ENCODE measurements at places on chromosomes 13 and 19.

DNA sequence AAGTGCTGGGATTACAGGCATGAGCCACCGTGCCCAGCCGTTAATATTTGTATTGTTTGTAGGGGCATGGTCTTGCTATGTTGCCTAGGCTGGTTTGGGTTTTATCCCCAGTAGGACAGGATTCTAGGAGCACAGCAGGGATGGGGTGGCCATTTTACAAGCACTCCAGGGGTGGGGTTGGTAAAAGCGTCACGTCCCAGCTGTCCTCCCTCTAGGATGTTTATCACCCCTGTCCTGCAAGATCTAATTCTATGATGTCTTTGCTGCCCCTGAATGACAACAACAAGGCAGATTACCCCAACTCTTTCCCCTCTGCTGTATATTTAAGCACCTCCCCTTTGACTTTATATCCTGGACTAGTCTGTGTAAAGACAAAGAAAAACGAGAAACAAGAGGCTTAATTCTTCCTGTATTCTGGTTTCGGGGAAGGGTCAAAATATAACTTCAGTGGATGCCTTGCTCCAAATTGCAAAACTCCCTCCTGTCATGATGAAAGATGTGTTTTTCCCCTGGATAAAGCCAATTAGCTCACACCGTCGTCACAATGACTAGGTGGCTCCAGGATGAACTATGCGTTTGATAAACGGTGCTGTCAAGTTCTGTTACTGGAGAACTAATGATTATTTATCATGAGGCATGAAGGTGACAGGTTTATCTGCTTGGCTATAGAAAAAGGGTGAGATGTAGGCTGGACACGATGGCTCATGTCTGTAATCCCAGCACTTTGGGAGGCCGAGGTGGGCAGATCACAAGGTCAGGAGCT is 27.8 kb upstream of the OR1M1 start:
- DNase-seq = no peak

DNA sequence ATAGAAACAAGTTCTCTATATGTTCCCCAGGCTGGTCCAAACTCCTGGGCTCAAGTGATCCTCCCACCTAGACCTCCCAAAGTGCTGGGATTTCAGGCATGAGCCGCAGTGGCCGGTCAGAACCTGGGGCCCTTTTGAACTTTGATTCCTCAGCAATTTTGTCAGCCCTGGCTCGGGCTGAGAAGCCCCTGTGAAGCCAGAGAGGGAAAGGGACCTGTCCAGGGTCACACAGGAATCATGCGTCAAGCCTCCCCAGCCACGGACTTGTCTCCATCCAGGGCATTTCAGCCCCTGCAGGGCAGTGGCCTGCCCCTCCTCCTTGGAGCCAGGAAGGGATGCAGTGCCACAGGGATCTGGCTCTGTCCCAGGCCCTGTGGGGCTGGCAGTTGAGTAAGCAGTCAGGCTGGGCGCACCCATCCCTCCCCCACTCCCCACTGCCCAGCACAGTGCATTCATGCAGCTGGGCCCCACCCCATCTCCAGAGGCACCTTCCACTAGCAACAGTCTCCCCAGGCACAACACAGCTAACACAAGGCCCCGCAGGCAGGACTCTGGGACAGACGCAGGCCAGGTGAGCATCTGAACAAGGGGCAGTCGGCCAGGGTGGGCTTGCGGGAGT is at the start of gene CAPS:
TSS of gene CAPS (plus strand) at position 516 of the 619 bp plus-strand sequence. CDS start 153 bp downstream, outside the sequence.
- DNase-seq = no peak

- no peak for DNase-seq
Observed at GRCh38 chr19:35879068-35879467, 10.7 kb downstream of the APLP1 start.

DNA sequence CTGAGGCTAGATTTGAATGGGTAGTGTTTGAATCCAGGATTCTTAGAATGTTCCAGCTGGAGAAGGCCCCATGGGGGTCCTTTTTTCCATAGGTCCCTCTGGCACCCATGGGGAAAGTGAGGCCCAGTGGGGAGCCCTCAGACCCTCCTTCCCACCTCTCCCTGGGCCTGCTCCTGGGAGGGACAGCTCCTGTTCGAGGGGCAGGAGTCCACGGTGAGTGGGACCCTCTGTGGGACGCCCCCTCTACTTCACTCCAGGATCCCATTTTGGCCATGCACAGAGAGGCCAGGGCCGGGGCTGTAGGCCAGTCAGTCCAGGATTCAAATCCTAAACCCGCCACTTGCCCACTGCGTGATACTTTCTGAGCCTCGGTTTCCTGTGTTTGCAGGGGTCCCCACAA is 7.6 kb downstream of the MEF2B start:
- DNase-seq = no peak

- no peak for DNase-seq
Observed at GRCh38 chr19:51012661-51013190, 6.8 kb downstream of the KLK10 start.

DNA sequence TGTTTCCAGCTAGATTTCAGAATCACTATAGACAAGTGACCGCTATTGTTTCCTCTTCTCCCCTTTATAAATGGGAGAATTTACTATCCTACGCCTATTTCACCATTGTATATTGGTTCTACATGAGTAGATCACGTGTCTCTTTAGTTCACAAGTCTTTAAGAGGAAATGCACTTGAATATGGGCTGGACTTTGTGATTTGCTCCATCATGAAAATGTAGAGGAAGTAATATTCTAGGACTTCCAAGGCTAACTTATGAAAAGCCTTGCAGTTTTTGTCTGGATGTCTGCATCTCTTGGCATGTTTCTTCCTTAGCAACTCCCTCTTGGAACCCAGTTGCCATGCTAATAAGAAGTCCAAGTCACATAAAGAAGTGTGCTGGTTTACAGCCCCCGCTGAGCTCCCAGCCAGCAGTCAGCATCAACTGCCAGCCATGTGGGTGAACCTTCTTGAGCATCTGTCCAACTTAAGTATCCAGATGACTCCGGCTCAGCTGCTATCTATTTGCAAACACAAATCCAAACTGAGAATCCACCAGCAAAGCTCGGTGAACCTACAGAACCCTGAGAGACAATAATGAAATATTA is 4.8 kb upstream of the FBXL3 start:
- DNase-seq = no peak

- no peak for DNase-seq
Observed at GRCh38 chr13:97114651-97115050, 107.5 kb upstream of the MBNL2 start.

DNA sequence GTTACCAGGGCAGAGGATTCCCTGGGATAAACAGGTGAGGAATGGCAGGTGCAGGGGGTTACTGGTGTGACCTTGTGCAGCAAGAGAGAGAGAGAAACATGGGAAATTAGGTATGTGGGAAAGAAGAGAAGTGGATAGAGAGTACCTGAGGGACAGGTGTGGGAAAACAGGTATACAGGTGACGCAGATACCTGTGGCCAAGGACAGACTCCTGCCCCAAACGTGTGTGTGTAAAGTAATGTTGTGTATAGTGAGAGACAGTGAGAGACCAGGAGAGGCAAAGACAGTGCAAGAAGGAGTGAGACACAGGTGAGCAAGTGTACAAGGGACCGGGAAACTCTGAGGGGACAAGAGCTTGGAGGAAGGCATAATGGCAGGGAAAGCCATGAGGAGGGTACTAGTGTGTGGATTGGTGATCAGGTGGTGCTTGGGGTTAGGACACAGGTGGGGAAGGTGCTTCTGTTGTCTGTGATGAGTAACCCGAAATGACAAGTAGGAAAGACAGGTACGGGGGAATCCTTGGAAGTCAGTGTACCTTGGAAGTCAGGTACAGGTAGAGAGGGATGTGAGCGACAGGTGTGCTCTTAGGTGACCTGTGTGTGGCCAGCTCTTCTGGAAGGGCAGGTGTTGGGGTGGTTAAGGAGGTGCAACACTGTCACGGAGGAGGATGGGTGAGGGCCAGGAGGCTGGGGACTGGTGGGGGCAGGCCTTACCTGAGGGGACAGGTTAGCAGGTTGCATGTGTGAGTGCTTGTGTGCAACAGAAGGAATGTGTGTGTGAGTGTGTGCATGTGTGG is 2.8 kb downstream of the ERFL start:
- no peak for DNase-seq

DNA sequence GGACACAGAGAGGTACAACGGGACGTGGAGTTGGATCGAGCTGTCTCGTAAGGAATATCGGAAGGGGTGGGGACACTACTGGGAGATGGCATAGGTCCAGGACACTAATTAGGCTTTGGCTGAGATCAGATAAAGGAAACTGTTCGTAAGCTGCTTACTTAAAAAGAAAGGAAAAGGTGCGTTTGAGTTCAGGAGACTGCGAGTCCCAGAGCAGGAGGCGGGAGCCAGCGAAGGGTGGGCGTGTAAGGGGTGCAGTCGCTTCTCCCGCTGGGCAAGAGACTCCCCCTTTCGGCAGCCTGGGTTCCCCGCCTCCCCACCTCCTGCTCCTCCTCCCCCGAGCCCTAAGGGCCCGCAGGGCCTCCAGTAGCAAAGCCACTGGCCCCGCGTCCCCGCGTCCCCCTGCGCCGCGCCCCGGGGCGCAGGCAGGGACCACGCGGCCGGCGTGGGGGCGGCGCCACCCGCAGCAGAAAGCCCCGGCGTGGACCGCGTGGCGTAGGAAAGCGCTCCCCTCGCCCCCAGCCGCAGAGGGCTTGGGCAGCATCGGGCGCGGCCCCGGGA is 547 bp downstream of the ABCC4 start:
- DNase-seq = peak; percentile 23

DNA sequence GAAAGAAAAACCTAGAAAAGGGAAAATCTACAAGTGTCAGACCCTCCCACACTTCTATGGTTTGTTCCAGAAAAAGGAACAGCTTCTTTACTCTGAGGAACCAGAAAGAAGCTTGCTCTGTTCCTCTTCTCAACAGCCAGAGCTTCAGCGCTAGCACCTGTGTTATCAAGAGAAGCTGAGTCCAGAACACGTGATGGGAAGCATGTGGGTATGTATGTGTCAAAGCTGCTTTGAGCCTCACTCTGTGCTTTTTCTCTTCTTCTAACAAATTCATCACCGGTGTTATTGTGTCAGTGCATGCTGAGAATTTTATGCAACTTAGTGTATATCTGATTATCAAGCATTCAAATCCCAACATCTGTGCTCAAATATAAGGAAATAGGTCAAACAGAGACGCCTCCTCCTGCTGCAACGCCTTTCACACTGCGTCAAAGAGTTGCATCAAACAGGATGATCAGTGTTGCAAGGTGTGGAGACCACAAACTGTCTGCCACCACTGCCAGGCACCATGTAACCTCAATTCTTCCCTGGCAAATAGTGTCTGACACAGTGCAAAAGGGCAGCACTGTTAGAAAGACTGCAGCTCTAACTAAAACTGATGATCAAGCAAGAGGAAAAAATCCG is 83.9 kb downstream of the LRRC63 start:
- DNase-seq = peak; percentile 52

- no peak for DNase-seq
Observed at GRCh38 chr19:4015705-4016402, 8.3 kb downstream of the PIAS4 start.

DNA sequence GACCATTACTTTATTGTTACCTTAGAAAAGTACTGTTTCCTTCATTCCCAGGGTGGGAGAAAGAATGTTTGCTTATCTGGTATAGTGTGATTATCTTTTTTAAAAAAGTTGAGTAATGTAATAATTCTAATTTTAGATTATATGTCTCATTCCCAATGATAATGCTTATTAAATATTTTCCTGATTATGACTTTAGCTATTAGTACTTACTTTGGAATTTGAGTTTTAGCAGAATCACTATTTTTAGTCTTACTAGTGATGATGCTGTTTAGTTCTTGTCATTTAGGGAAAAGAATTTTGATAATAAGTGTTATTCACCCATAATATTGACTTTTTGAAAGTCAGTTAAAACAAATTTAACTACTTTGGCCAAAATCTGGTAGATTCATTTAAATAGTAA is 95.2 kb downstream of the FRY start:
- no peak for DNase-seq

DNA sequence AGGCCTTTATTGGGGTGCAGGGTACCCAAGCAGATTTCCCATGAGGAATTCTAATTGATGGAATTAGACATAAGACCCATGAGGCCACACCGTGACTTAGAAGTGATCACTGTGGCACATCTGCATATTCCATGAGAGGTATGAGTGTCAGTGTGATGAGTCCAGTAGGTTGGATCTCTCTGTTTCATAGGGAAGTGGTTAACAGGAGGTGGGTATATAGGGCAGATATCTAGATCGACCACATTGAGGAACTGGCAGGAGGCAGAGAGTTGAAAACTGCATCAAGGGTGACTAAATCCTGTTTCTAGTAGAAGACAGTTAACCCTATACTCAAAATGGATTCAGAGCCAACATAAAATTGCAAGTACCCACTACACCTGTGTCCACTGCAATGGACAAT is 68.6 kb upstream of the MIR17HG start:
- DNase-seq = no peak

DNA sequence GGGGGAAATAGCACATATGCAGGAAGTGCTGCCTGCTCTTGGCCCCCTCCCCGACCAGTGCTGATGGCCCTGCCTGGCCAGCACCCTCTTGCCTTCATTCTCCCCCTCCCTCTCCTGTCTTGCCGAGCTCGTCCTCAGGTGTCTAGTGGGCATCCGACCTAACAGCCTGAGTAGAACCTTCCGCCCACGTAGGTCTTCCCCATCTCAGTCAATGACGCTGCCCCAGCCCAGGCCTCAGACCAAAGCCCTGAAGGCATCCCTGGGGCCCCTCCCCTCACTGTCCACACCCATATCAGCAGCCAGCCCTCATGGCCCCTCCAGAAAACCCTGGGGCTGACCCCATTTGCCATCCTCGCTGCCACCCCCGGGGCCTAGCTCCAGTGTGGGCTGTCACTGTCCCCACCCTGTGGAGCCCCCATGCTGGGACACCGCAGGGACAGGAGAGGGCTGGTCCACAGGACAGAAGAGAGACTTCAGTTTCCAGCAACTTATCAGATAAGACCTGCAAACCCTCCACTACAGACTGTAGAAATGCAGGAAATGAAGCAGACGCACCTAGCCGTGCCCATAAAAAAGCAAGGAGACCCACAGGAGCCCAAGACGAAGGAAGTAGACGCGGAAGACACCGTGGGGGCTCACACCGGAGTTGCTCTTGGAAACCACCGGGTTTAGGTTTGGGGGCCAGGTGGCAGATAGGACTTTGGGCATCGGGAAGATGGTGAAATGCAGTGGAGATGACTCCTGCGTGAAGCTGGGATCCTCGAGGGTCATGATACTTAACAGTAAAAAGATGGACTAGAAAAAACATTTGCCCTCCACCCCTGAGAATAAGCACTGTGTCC is 38.3 kb downstream of the AP1M1 start:
- DNase-seq = no peak

Measured in T-helper 1 cell (primary cell).